ENCODE measurements at places on chromosomes 12 and 14. TPM values are rescaled to one million over a fixed set of nuclear protein-coding genes. Genes with fewer than 3 reads are reported as not detected.

DNA sequence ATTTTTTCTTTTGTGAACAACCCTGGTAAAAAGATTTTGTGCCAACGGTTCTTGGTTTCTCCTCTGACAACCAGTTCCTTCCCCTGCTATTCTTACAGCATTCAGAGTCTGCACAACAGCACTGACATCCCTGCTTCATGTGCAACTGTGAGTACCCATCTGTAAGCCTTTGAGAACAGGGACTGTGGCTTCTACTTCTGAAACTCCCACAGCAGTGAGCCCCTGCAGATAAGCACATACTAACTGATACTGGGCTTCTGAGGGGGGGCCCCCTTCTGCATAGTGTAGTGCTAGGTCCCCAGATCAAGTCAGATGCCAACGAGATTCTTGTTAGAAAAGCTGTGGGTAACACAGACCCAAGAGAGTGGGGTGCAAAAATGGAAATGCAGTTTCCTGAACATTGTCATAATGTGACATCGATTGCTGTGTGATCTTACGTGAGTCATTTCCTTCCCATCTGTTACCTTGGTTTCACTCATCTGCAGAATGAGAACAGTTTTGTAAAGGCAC is 11.1 kb upstream of the NINJ2 start:
- no peaks in the 10 kb centered on the region for H3K4me1 ChIP-seq
- H3K27ac ChIP-seq, result no peak overlapping the region
- DNase-seq, result no peak
- no peaks in the 10 kb centered on the region for H3K36me3 ChIP-seq
- no peak overlapping the region for H3K4me3 ChIP-seq
- no peaks in the 10 kb centered on the region for H3K27me3 ChIP-seq

DNA sequence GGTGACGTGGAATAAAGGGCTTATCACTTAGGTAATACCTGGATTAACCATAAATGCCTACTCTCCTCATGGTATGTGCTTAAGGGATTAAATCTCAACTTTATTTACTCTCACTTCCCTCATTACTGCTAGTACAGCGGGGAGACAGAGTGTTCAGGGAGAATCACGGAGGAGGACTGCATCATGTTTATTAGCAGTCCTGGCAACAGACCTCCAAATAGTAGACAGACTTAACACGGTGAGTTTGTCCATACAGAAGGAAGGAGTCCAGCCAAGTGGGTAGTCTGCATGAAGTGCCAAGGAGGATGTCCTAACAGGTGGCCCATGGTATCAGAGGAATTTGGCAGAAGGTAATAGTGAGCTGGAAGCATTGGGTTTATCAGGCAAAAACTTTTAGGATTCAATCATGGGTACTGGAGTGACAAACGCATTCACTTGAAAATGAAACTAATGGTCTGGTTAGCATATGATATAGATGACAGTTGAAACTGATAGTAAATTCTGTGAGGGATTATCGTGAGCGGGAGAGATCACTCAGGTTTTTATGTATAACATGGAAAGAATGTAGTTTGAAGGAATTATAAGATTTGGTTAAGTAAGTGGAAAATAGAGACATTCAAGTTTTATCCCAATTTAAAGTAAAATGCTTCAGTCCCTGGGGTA is 471.8 kb downstream of the TMEM117 start:
- H3K27me3 ChIP-seq, result no peaks in the 10 kb centered on the region
- DNase-seq, result no peak
- H3K27ac ChIP-seq, result no peak overlapping the region
- no peak overlapping the region for H3K4me3 ChIP-seq

GRCh38 chr12:129190827-129191226 is 337.5 kb downstream of the GLT1D1 start:
- DNase-seq, result no peak
- no peak overlapping the region for H3K4me3 ChIP-seq
- H3K4me1 ChIP-seq, result no peaks in the 10 kb centered on the region

GRCh38 chr12:42609605-42610004 is 20.1 kb upstream of the PRICKLE1 start:
- no peak overlapping the region for H3K4me3 ChIP-seq
- no peak for DNase-seq
- no peaks in the 10 kb centered on the region for H3K36me3 ChIP-seq
- H3K27me3 ChIP-seq, result no peaks in the 10 kb centered on the region

- no peak overlapping the region for H3K27ac ChIP-seq
- no peaks in the 10 kb centered on the region for H3K27me3 ChIP-seq
- H3K4me1 ChIP-seq, result peaks cover 7% of the 10 kb centered on the region
- no peak overlapping the region for H3K4me3 ChIP-seq
- no peaks in the 10 kb centered on the region for H3K36me3 ChIP-seq
Observed at GRCh38 chr12:49616533-49617219, 6.7 kb upstream of the PRPF40B start.

DNA sequence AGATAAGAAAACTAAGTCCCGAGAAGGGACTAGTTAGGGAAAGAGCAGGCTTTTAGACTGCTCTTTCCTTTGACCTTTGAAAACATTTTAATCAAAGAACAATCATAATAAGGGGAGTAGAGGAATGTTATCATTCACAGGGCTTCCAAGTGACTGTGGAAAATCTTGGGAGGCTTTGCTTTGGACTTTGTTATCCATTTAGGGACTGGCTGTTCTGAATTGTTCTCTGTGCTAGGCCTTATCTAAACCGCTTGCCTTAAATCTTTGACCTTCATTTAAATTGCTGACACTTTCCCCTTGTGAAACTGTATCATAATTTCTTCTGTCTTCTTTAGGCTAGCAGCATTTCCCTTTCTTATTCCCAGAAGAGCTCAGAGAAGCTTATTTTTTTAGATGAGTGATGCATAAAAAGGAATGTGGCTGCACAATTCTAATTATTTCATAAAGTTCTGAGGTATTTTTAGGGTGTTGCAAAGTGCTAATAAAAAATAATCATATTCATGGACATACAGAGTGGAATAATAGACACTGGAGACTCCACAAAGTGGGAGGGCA is 9.5 kb upstream of the CALM1 start:
- H3K36me3 ChIP-seq, result no peaks in the 10 kb centered on the region
- H3K4me3 ChIP-seq, result no peak overlapping the region
- no peak overlapping the region for H3K27ac ChIP-seq
- H3K27me3 ChIP-seq, result no peaks in the 10 kb centered on the region
- peaks cover 13% of the 10 kb centered on the region for H3K4me1 ChIP-seq

- no peak for DNase-seq
Observed at GRCh38 chr12:93361151-93361919, 16.4 kb upstream of the NUDT4 start.

GRCh38 chr12:3884671-3885070 is 11.5 kb upstream of the PARP11 start:
- no peak overlapping the region for H3K27ac ChIP-seq
- peaks cover 4% of the 10 kb centered on the region for H3K27me3 ChIP-seq
- no peaks in the 10 kb centered on the region for H3K36me3 ChIP-seq

GRCh38 chr12:4276524-4277204 is 3.1 kb downstream of the CCND2 start:
- peak; percentile 97 for DNase-seq
- H3K4me1 ChIP-seq, result peaks cover 16% of the 10 kb centered on the region
- no peaks in the 10 kb centered on the region for H3K27me3 ChIP-seq

- no peak overlapping the region for H3K27ac ChIP-seq
- no peak for DNase-seq
- peaks cover 2% of the 10 kb centered on the region for H3K4me1 ChIP-seq
- H3K4me3 ChIP-seq, result no peak overlapping the region
- H3K27me3 ChIP-seq, result no peaks in the 10 kb centered on the region
Observed at GRCh38 chr12:54439096-54439495, 20.0 kb upstream of the ITGA5 start.

GRCh38 chr12:52878507-52879393 is 26.1 kb downstream of the KRT8 start:
- H3K36me3 ChIP-seq, result no peaks in the 10 kb centered on the region
- H3K4me1 ChIP-seq, result peaks cover 7% of the 10 kb centered on the region
- H3K27me3 ChIP-seq, result no peaks in the 10 kb centered on the region
- no peak for DNase-seq

DNA sequence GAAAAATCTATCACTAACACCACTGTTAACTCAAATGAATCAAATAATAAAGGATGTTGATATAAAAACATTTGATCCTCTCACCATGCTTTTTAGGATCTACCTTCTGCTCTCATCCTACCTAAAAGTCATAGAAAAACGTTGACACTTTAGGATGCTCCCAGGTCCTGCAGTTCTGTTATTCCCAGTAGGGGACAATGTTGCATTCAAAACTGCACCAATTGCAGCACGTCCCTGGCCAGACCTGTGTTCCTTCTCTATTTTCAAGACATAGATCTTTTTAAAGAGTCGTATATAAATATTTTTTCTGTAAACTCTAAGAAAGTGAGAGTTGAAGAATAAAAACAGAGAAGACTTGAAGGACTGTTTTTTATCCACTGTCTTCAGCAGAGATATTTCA is 8.8 kb downstream of the AICDA start:
- no peak for DNase-seq
- no peak overlapping the region for H3K4me3 ChIP-seq
- H3K4me1 ChIP-seq, result no peaks in the 10 kb centered on the region
- H3K36me3 ChIP-seq, result no peaks in the 10 kb centered on the region
- H3K27ac ChIP-seq, result no peak overlapping the region

DNA sequence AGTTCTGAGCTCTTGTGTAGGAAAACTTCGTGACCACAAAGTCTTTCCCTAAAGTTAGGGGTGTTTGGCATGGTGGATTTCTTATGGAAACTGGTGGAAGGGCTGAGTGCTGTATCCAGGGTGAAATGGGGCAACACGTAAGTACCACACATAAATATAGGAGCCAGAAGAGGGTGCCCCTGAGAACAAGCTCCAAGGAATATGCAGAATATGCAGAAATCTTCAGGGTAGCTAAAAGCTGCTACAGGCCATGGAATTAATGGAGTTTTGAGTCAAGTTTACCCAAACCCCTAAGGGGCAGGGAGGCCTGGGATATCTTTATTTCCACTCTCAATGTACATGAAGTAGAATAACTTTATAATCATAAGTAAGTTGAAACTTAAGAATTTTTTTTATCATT is 44.0 kb downstream of the ZNF664 start:
- peaks cover 15% of the 10 kb centered on the region for H3K36me3 ChIP-seq
- no peak overlapping the region for H3K4me3 ChIP-seq
- no peaks in the 10 kb centered on the region for H3K4me1 ChIP-seq
- H3K27me3 ChIP-seq, result no peaks in the 10 kb centered on the region

GRCh38 chr14:99224948-99225347 is 47.0 kb downstream of the BCL11B start:
- no peaks in the 10 kb centered on the region for H3K27me3 ChIP-seq
- no peak for DNase-seq
- peaks cover 40% of the 10 kb centered on the region for H3K4me1 ChIP-seq
- H3K4me3 ChIP-seq, result no peak overlapping the region
- no peaks in the 10 kb centered on the region for H3K36me3 ChIP-seq

DNA sequence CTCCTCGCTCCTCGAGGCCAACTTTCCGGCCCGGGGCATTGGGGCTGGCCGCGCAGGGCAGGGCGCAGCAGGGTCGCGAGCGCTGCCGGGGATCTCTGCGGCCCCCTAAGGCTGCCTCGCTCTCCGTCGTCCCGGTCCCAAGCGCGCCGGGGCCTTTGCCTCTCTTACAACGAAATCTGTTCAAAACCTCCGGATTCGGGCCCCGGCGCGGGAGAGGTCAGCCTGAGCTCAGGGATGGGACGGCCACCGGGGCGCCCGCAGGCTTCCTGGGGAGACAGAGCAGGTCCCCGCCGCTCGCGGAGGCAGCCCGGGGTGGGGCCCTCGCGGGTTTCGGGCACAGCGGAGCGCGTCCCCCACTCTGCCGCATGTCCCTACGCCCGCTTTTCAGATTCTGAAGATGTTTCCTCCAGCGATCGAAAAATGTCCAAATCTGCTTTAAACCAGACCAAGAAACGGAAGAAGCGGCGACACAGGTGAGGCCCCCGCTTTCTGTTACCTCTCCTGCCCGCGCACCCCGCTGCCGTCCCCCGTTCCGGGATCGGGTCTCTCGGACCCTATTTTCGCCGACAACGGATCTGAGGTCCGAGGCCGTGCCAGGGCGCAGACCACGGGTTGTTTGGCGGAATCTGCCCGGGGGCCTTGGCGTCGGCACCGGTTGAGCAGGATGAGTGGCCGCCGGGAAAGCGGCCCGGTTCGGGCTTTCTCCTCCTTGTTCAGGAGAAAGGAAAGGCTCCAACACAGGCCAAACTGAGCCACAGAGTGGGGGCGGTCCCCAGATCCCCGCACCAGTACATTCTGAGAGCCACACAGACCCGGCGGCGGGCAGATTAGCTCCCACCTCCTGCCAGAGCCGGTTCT is 1.8 kb downstream of the VSX2 start:
- DNase-seq, result peak; percentile 50
- H3K4me3 ChIP-seq, result no peak overlapping the region
- H3K27ac ChIP-seq, result no peak overlapping the region
- H3K36me3 ChIP-seq, result no peaks in the 10 kb centered on the region
- peaks cover 3% of the 10 kb centered on the region for H3K27me3 ChIP-seq

DNA sequence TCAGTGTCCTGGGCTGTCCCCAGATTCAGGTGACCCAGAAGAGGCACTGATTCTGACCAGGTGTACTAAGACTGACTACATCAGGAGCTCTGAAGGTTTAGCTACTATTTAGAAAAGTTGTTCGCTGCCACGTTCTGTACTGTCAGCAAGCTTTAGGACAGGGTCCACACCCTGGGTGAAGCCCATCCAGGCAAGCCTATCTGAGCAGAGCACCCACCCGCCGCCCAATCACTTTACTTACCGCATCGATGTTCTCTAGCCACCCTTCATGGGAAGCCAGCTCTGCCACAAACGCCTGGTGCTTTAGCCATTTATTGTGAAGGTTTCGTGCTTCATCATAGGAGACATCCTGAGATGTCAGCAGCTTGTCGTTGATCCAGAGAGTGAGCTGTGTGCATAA is 79.8 kb downstream of the PLEKHG3 start:
- no peaks in the 10 kb centered on the region for H3K27me3 ChIP-seq
- H3K27ac ChIP-seq, result no peak overlapping the region
- H3K4me1 ChIP-seq, result peaks cover 5% of the 10 kb centered on the region
- DNase-seq, result no peak

GRCh38 chr12:98456041-98456440 is 59.3 kb upstream of the TMPO start:
- no peak for DNase-seq
- no peaks in the 10 kb centered on the region for H3K4me1 ChIP-seq
- H3K4me3 ChIP-seq, result no peak overlapping the region
- no peak overlapping the region for H3K27ac ChIP-seq

The TAS2R9 gene
- total RNA-seq, result not detected

The MIP gene
- not detected for total RNA-seq

The PLD4 gene
- 6.3 TPM for total RNA-seq

The PTPRO gene
- 2.6 TPM for total RNA-seq

The TCL1B gene
- 0.28 TPM for total RNA-seq

The ABCC9 gene
- total RNA-seq, result 33.4 TPM

The KRT6A gene
- total RNA-seq, result 0.65 TPM

The POLE gene
- 28.7 TPM for total RNA-seq
